CD4-positive, alpha-beta T cell treated with Interleukin-1 beta for 1 hour (primary cell): ENCODE measurements at places on chromosomes 7 and 10.

DNA sequence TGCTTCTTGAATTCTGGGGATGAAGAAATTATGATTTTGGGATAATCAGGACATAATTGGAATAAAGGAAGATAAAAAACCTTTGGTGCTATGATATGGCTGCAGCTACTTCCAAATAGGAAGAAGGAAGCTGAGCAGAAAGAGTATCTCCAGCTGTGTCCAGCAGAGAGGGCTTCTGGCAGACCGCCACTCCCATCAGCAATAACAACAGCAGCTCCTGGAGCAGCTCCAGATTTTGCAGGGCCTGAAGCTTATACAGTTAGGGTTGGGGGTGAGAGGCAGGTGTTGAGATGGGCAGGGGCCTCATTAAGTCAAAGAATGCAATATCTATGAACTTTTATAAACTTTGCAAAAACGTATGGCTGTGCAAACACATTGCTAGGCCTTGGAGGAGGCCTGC, 62.3 kb downstream of the C10orf120 start:
- no peak for DNase-seq

DNA sequence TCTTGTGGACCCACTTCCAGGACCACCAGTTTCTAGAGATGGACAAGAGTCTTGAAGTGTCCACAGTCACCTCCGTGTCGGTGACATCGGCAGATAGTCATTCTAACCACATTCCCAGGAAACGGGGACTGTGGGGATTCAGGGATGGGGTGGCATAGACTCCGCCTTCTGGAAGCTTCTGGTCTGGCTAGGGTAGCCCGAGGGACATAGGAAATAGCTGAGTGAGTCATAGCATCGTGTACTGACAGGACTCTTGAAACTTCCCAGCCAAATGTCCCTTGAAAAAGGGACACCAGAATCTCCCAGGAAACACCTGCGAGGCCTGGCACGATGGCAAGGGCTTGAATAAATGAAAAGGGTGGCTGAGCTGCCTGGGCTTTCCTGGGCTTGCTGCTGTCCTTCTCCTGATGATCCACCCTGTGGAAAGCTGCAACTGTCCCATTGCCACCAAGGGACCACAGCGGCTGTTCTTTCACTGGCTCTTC, 84.1 kb upstream of the LRRC4 start:
- DNase-seq, result no peak

DNA sequence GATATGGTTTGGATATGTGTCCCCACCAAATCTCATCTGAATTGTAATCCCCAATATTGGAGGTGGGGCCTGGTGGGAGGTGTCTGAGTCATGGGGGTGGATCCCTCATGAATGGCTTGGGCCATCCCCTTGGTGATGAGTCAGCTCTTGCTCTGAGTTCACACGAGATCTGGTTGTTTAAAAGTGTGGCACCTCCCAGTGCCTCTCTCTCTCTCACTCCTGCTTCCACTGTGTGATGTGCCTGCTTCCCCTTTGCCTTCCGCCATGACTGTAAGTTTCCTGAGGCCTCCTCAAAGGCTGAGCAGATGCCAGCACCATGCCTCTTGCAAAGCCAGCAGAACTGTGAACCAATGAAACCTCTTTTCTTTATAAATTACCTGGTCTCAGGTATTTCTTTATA, 4.8 kb upstream of the GCK start:
- DNase-seq, result no peak

GRCh38 chr7:155298288-155298833, 683 bp downstream of the INSIG1 start:
- peak; percentile 12 for DNase-seq

GRCh38 chr7:128922496-128923410, 12.2 kb upstream of the KCP start:
- no peak for DNase-seq

GRCh38 chr10:121449482-121449924, 148.7 kb downstream of the FGFR2 start:
- DNase-seq, result no peak

- DNase-seq, result no peak
Observed at GRCh38 chr10:35416619-35417312, 80.5 kb downstream of the CCNY start.

DNA sequence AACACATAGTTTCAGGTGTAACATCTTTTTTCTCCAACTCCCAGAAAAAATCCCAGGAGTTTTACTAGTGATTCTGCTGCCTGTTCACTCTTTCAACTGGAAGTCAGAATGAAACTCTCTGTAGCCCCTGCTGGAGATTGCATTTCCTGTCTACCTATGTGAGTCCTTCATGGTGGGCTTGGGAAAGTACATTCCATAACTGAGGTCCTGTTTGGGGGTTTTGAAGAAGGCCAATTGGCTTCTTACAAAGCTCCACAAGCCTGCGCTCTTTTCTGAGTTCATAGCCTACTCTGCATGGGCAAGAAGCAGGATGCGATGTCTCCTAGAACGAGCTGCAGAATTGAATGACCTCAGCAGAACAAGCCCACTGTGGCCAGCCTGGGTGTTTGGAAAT, 86.7 kb downstream of the LYZL2 start:
- DNase-seq, result no peak

- no peak for DNase-seq
Observed at GRCh38 chr10:115606086-115606485, 512.9 kb downstream of the ATRNL1 start.

DNA sequence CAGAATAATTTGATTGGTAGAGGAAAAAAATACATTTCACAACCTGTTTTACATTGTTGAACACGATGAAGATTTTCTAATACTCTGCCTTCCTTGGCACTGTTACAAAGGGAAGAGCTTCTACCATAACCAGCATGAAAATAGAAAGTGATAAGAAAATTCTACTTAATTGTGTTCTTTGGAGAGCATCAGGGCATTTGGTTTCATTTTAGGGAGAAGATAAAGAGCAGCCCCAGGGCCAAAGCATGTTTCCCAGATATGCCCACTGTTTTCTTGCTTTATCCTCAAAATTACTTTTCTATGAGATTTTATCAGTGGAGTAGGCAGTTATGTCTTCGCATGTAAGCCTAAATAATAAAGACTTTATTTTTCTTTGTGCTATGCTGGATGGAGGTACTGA, 9.5 kb downstream of the CHRM2 start:
- DNase-seq, result no peak

DNA sequence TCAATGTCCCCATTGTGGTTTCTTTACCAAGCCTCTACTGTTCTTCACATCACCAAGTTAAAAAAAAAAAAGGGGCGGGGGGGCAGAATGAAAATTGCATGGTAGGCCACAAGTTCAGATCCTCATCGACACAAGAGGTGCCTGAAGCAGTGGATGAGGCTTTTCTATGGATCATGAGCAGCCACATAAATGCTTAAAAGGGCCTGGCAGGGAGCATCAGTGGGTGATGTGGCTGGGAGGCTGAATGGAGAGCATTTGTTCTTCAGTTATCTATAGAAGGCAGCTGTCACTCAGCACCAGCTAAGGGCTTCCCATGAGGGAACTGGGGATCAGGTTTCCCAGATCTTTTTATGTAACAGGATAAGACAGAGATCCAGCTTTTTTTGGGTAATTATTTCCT, 117.9 kb downstream of the CFTR start:
- no peak for DNase-seq

DNA sequence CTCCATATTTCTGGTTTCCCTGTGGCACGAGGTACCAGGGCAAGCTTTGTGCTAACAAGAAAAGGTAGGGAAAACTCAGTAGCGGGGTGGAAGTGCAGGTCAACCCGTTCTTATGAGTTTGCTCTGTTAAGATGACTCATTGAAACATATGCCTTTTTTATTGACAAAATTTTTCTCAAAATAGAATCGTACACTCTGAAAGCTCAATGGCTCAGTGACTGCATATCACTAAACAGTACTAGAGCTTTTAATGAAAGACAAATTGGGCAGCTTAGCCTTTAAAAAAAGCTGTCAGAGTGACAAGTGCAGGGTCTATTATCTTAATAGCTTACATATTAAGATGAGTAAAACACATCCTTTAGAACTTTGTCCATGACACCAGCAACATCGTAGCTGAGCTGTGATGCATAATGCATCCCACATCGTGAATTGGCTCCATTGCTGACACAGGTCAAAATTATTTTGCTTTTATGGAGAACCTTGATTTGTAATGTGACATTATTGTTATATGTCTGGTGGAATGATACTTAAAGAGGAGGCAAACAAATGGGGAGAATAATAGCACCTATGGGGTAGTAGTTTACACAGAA, 264.4 kb downstream of the ETV1 start:
- DNase-seq, result no peak

DNA sequence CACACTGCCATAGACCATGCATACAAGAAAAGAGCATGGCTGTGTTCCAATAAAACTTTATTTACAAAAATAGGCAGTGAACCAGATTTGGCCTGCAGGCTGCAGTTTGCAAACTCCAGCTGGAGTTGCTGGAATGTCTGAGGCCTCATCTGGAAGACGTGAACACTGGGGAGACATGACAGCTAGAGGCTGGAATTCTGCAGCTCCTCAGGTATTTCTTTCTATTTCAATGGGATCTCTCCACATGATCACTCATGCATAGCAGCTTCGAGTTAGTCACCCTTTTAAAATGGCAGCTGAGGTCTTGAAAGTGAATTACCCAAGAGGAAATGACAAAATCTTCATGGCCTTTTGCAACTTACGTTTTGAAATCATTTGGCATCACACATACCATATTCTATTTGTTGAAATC, 52.6 kb upstream of the BET1 start:
- DNase-seq, result no peak

DNA sequence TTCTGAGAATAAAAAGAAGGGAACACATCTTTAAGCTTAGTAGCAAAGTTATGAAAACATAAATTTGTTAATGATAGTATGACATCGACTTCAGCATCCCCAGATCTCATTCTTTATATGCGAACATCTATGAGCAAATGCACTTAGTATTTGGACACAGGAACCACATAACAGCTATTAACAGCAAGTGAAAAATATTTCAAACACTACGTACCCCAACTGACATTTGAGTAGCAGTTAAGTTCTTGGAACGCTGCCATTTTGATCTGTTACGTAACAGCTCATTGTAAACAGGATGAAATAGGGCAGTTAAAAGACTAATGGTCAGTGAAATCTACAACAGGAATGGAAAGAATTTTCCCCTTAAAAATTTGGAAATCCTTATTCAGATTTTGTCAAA, 428.9 kb downstream of the TNS3 start:
- DNase-seq, result no peak

- no peak for DNase-seq
Observed at GRCh38 chr10:18689498-18689897, 30.3 kb downstream of the ARL5B start.

- DNase-seq, result no peak
Observed at GRCh38 chr7:71687831-71688599, 556.1 kb downstream of the GALNT17 start.

- DNase-seq, result no peak
Observed at GRCh38 chr7:136023134-136023869, 46.1 kb upstream of the MTPN start.

- no peak for DNase-seq
Observed at GRCh38 chr10:93818086-93818485, 60.4 kb downstream of the LGI1 start.

DNA sequence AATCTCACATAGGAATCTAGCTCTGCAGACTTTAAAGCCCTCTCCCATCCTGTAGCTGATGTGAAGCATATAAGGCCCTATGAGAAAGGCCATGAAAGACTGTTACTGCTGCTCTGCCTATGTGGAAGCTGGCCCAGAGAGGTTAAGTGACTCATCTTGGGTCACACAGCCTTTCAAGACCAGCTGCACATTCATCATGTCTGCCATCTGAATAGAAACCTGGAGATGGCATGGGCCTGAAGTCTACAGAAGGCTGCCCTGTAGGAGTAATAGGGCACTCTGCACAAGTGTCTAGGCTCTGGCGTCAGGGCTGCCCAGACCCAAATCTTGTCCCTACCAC, 59.4 kb upstream of the COL13A1 start:
- DNase-seq, result no peak

DNA sequence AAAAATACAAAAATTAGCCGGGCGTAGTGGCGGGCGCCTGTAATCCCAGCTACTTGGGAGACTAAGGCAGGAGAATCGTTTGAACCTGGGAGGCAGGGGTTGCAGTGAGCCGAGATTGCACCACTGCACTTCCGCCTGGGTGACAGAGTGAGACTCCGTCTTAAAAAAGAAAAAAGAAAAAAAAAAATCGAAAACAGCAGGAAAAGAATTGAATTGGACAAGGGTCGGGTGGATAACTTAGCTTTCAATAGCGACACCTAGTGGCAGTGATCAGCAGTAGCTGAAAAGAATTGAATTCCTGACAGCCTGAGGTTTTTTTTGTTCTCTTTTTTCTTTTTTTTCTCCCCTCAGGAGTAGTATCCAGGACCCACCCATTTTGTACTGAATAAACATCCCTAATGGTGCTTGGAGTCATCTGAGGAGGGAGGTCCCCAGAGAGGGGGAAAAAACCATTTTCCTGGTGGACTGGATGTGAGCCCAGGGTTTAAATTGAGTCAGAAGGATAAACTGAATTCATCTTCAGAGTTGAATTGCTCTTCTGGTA, 55.1 kb downstream of the CYCS start:
- DNase-seq, result peak; percentile 68

DNA sequence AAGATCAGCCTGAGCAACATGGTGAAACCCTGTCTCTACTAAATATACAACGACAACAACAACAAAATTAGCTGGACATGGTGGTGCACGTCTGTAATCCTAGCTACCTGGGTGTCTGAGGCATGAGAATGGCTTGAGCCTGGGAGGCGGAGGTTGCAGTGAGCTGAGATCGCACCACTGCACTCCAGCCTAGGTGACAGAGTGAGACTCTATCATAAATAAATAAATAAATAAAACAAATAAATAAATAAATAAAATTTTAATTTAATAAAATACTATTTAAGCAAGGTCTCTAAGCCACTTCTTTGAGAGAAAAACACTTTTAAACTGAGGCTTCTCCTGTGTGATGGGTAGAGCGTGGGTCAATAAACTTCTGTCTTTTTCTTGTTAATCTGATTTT, 38.3 kb downstream of the MICU1 start:
- no peak for DNase-seq

GRCh38 chr10:93680412-93681047, 21.9 kb downstream of the FRA10AC1 start:
- no peak for DNase-seq

DNA sequence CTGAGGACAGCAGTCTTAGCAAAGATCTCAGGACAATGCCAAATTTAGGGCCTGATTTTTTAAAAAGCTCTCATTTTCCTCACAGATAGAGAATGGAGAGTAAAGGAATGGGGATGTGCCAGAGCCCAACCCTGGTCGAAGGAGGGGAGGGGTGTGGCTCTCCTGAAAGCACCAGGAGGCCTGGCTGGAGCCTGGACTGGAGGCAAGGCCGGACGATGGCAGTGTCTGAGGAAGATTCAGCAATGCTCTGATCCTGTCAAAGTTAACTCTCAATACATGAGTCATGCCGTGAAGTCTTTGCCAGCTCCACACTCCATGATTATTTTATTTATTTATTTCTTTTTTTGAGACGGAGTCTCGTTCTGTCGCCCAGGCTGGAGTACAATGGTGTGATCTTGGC, 108.3 kb downstream of the UPF2 start:
- no peak for DNase-seq

- DNase-seq, result no peak
Observed at GRCh38 chr10:47151920-47152319, 148.1 kb upstream of the GDF10 start.

- peak; percentile 79 for DNase-seq
Observed at GRCh38 chr7:618539-619367, 99.1 kb upstream of the PDGFA start.

- DNase-seq, result no peak
Observed at GRCh38 chr7:106092204-106092603, 19.9 kb downstream of the SYPL1 start.
